ENCODE measurements at places on chromosomes 6 and 20. TPM values are rescaled to one million over a fixed set of nuclear protein-coding genes. Genes with fewer than 3 reads are reported as not detected.

GRCh38 chr6:150959166-150959565 is 93.7 kb downstream of the MTHFD1L start:
- no peak for DNase-seq
- no peak overlapping the region for H3K27ac ChIP-seq
- H3K4me1 ChIP-seq = no peaks in the 10 kb centered on the region
- no peak overlapping the region for H3K4me3 ChIP-seq

Gene PTK7
- total RNA-seq = 0.62 TPM

DNA sequence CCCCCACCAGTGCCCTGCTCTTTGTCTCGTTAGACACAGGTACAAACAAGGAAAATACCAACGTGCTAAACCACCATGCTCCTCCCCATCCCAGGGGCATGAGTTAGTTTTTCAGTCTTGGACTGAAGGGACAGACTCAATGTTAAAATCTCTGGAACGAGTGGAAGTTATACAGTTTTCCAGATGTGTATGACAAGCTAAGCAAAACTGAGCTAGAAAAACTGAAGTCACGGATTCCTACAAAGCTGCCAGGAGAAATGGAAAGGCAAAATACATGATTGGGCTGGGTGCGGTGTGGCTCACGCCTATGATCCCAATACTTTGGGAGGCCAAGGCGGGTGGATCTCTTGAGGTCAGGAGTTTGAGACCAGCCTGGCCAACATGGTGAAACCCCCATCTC is 34.3 kb upstream of the QKI start:
- no peak overlapping the region for H3K4me3 ChIP-seq
- H3K4me1 ChIP-seq = no peaks in the 10 kb centered on the region
- no peak for DNase-seq
- peaks cover 2% of the 10 kb centered on the region for H3K36me3 ChIP-seq

- H3K4me1 ChIP-seq = no peaks in the 10 kb centered on the region
- H3K27ac ChIP-seq = no peak overlapping the region
- H3K27me3 ChIP-seq = no peaks in the 10 kb centered on the region
- peak overlapping the region; percentile 28 for H3K4me3 ChIP-seq
- no peak for DNase-seq
These were observed 1760.2 kb upstream of the DEFB115 start for GRCh38 chr20:29497261-29497671.

Gene GUCA1A
- total RNA-seq = not detected

DNA sequence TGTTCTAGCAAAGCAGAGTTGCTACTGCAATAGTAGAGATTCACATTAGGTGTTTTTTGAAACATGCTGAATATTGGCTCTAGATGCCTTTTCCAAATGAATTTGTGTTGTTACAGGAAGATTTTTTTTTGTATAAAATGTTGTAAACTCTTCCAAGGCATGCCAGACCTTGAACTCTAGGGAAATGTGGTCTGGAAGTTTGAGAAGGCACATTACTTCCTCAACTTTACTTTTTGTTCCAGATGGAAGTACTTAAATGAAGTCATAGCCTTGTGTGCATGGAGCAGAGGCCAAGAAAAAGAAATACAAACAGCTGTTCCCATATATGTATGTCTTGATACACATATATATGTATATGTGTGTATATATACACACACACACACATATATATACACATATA is 585.7 kb upstream of the MARCKS start:
- H3K4me3 ChIP-seq = no peak overlapping the region
- H3K27ac ChIP-seq = no peak overlapping the region
- no peak for DNase-seq
- H3K27me3 ChIP-seq = no peaks in the 10 kb centered on the region
- H3K4me1 ChIP-seq = no peaks in the 10 kb centered on the region

GRCh38 chr20:14879020-14879697 is 541.7 kb upstream of the FLRT3 start:
- no peaks in the 10 kb centered on the region for H3K27me3 ChIP-seq
- H3K27ac ChIP-seq = no peak overlapping the region
- H3K36me3 ChIP-seq = no peaks in the 10 kb centered on the region
- DNase-seq = no peak

Gene LZTS3
- 15.7 TPM for total RNA-seq

Gene CST1
- not detected for total RNA-seq

Gene SAMD3
- total RNA-seq = 30.0 TPM

GRCh38 chr6:140043762-140044378 is 669.4 kb upstream of the CITED2 start:
- H3K27ac ChIP-seq = no peak overlapping the region
- H3K4me3 ChIP-seq = no peak overlapping the region
- H3K4me1 ChIP-seq = peaks cover 4% of the 10 kb centered on the region

Data from T-helper 17 cell (primary cell).